Hindlimb muscle (tissue), 1 donor: ENCODE measurements at places on chromosomes 11 and 22. TPM values are rescaled to one million over a fixed set of nuclear protein-coding genes. Genes with fewer than 3 reads are reported as not detected.

The IGLL1 gene
- polyA plus RNA-seq, result 0.41 TPM

The SCGB1A1 gene
- polyA plus RNA-seq, result not detected

The C22orf31 gene
- 2.2 TPM for polyA plus RNA-seq

The GALNT18 gene
- polyA plus RNA-seq, result 10.4 TPM

The KCNE3 gene
- polyA plus RNA-seq, result 2.5 TPM

The SELENOM gene
- 17.8 TPM for polyA plus RNA-seq

The FZD4 gene
- 32.1 TPM for polyA plus RNA-seq

DNA sequence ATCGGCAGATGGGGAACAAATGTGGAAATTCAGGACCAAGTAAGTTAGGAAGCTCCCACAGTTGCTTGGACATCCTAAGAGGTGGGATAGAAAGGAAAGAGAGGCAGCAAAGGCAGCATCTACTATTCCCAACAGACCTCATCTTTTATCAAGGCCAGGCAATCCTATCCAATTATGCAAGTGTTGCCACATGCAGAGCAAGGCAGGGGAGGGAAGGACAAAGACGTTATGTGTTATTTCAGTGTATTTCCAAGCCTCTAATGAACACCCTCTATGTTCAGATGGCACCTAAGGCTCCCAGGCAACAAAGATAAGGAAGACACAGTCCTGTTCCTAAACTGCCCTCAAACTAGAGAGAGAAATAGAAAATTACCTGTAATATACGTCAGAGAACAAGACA is 9.2 kb downstream of the TIGD3 start:
- no peak for DNase-seq

DNA sequence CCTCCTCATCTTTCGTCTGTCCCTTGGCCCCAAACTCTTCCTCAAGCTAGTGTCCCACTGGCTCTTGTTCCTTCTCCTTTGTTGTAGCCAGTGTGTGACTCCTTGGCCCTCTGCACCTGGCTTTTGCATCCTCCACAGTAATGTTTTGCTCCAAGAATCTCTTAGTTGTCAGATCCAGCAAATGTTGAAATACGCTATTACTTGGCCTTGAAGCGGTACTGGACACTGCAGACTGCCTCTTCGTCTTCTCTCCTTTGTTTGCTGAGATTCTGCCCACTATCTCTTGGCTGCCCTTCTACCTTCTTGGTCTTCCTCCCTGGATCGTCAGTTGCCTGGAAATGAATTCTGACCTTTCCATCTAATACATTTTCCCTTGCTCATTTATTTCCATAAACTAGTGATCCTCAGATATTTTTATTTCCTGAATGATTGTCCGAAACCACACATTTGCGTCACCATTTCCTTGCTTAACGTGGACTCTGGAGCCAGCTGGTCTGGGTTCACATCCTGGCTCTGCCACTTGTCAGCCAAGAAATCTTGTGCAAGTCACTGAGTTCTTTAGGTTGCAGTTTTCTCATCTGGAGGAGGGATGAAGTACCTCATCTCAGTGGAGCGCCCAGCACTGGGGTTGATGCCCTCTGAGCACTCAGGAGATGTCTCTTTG is 113.6 kb downstream of the LDLRAD3 start:
- DNase-seq, result peak; percentile 52

- no peak for DNase-seq
These were observed 592.6 kb downstream of the ETS1 start for GRCh38 chr11:127994736-127995135.

GRCh38 chr11:129910360-129910759 is 15.0 kb upstream of the NFRKB start:
- no peak for DNase-seq

DNA sequence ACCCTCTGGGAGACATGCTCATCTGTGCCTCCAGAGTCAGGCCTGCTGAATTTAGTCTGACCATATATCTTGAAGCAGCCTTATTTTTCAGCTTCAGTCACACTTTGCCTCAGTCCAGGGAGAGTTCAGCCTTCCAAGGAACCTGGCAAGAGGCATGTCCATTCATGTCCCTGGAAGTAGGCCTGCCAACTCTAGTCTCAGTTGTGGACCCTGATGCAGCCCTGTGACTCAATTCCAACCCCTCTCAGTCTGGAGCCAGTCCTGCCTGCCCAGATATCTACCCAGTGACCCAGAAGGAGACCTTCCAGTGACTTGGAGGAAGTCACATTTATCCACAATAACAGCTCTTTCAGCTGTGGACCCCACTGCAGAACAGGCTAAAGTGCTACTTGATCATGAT is 566.6 kb downstream of the TMEM135 start:
- no peak for DNase-seq

DNA sequence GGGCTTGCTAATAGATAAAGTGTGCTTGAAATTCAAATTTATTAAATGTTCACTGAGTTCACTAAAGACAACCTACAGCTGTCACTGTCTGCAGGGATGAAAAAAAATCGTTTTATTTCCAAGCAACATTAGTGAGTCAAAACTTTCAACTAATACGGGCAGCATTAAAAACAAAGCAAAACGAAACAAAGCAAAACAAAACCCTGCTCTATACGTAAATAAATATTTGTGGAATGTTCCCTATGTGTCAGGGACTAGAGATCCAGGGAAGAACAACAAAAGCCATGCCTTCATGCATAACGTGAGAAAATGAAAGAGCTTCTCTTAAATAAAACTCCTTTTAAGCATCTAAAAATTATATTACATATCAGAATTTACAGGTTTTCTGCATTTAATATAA is 553 bp downstream of the NAALAD2 start:
- no peak for DNase-seq

GRCh38 chr11:44530413-44531115 is 34.9 kb upstream of the CD82 start:
- DNase-seq, result no peak

GRCh38 chr11:64809781-64810241 is 540 bp downstream of the MEN1 start:
- DNase-seq, result peak; percentile 31

DNA sequence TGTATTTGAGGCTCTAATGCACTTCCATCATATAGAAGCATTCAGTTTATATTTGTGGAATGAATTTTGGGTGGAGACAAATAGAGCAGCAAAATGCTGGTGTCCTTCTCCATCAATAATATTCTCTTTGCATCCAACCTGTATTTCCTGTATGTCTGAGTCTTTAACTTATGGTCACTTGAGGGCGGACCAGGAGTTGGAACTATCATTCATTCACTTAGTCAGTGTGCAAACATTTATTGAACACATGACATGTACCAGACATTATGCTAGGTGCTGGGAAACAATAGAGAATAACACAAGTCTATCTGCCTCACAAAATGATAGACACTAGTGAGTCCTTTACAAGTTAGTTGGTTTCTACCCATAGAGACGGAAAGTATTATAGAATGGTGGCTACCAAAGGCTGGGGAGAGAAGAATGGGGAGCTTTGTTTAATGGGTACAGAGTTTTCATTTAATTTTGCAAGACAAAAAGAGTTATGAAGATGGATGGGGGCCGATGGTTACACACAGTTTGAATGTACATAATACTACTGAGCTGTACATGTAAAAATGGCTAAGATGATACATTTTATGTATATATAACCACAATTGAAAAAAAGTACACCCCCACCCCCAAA is 4.6 kb upstream of the TMEM123 start:
- no peak for DNase-seq

DNA sequence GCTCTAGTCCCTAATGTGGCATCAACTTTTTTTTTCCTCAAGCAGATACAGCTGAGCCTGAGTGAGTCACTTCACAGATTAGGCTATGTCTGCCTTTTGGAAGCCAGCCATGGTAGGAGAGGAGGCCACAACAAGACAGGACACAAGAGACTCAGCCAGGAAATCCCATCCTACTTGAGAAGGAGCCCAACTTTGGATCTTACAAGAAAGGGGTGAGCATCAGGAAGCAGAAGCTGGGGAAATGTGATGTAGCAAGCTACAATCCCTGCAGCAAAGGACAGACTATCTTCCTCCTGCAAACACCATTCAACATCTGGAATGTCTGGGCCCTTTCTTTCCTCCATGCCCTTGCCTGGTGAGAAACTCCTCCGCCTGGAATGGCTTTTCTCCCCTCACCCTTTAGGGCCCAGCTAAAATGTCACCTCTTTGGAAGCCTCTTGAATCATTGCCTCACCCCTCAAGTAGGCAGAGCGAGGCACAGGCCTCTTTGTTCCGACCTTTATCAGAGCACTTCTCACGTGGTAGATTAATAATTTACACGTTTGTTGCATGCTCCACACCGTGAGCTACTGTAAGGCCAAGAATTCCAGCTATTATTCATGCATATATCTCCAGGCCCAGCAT is 156.4 kb upstream of the PITPNB start:
- DNase-seq, result peak; percentile 54

DNA sequence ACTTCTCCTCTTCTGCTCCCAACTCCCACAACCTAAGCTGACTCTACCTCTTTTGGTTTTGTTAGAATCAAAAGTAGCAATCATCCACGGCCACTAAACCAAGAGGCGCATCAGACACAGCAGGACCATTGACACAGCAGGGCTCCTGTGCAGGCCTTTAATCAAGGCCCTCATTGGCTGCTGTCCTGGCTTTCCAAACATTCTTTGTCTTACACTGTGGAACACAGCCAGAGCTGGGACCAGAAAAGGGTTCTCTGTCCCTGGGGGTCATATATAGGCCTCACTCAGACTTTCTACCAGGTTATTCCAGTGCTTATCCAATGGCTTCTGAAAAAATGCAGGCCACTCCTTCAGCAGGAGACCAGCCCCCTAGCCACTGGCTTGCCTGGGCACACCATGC is 212.7 kb upstream of the NTM start:
- no peak for DNase-seq
